ENCODE measurements at places on chromosomes 7 and 10. TPM values are rescaled to one million over a fixed set of nuclear protein-coding genes. Genes with fewer than 3 reads are reported as not detected.

GBX1 gene
- not detected for total RNA-seq

DLG5 gene
- total RNA-seq = 23.4 TPM

DBF4 gene
- 60.5 TPM for total RNA-seq

PON1 gene
- not detected for total RNA-seq

NUTM2B gene
- total RNA-seq = not detected

DMBT1 gene
- not detected for total RNA-seq

RBM20 gene
- 0.07 TPM for total RNA-seq

EVX1 gene
- total RNA-seq = not detected

OPN1SW gene
- not detected for total RNA-seq

AQP1 gene
- total RNA-seq = 0.72 TPM

EGFR gene
- total RNA-seq = 48.1 TPM
